ENCODE measurements at places on chromosomes 11 and 22.

DNA sequence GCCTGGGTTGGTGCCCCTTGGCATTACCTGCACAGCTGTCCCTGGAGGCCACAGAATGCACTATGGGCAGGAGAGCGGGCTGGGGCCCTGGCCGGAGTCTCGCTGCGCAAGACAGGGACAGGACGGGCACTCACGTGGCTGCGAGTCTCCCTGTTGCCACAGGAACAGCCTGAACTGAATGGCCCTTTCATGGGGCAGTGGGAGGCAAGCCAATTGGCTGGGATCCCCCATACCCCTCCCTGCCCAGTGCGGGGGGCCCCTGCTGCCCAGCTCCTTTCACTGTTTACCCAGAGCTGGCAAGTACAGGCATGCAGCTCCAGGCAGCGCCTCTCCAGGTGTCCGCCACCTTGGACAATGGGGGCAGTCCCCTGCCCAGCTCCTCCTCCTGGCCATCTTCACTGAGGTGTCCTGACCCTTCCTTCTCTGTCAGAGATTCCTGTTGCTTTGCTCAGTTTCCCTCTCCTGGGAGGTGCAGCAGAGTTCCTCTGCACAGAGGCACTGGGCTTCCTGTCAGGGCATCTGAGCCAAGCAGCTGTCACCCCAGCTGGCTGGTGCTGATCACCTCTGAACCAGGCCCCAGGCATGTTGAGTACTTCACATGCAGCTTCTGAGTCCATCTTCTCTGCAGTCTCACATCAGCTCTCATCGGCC is 5.2 kb downstream of the USP2 start:
- DNase-seq: no peak

DNA sequence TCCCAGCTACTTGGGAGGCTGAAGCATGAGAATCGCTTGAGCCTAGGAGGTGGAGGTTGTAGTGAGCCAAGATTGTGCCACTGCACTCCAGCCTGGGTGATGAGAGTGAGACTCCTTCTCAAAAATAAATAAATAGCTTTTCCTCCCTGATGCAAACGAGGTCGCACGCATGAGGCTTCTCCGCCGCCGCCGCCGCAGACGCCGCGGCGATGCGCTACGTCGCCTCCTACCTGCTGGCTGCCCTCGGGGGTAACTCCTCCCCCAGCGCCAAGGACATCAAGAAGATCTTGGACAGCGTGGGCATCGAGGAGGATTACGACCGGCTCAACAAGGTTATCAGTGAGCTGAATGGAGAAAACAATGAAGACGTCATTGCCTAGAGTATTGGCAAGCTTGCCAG is 20.0 kb upstream of the RAB39A start:
- DNase-seq: no peak

GRCh38 chr11:102653744-102654291 is 28.7 kb upstream of the MMP20 start:
- DNase-seq: no peak

- DNase-seq: no peak
Observed at GRCh38 chr22:40534379-40535188, 101.9 kb downstream of the MRTFA start.

- DNase-seq: no peak
Observed at GRCh38 chr22:25692397-25693267, 49.4 kb upstream of the MYO18B start.

- peak; percentile 65 for DNase-seq
Observed at GRCh38 chr11:109696191-109696897, 274.4 kb downstream of the C11orf87 start.

DNA sequence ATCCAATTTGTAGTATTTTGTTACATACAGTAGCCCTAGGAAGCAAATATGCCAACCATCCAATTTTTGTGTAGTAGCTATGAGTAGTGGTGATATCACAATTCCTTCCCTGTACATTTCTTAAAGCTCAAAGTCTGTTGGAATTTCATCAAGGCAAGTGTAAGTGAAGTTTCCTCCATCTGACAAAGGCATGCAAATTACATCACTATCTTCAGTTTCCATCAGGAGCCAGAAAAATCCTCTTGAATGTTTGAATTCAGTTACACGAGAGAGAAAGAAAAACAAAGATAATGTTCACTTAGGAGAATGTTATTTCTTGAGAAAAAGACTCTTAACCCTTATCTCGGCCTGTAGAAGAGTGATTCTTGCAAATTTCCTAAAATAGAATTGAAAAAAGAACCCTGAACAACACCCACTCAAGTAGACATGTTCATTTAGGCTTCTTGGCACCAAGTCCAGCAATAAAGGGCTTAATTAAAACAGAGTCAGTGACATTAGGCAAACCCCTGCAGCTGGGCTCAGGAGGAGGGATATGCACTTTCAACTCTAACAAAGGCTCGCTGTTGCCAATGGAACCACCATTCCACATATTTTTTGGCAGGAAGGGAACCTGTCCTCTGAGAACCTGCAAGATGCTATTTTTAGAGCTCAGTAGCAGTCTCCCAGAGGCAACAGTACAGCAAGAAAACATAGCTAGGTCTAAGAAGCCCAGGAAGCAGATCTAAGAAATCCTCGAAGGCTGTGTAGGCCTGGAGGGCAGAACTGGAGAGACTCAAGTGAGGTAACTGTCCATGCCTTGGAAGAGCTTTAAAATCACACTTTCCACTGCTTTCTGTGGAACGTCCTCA is 144.6 kb downstream of the CCDC81 start:
- DNase-seq: no peak

GRCh38 chr11:131855320-131855719 is 484.9 kb downstream of the NTM start:
- no peak for DNase-seq

DNA sequence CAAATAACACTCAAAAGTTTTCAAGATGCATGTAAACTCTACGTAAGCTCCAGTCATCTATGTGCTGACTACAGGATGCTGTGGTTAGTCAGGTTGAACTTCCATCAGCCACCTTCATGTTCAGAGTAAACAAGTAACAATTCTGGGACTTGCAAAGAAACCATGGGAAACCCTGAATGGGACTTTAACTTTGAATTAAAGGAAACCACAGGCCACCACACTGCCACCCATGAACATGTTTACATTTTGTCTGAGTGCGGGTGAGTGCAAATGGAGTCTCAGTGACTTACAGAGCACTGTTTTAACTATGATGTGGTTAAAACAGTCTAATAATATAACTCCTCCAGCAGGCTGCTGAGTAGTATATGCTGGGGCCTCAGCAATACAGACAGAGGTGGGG is 12.9 kb upstream of the SYTL2 start:
- DNase-seq: no peak

GRCh38 chr11:2558397-2558796 is 113.6 kb downstream of the KCNQ1 start:
- no peak for DNase-seq

GRCh38 chr11:69512790-69513189 is 31.3 kb downstream of the LINC01488 start:
- DNase-seq: no peak

DNA sequence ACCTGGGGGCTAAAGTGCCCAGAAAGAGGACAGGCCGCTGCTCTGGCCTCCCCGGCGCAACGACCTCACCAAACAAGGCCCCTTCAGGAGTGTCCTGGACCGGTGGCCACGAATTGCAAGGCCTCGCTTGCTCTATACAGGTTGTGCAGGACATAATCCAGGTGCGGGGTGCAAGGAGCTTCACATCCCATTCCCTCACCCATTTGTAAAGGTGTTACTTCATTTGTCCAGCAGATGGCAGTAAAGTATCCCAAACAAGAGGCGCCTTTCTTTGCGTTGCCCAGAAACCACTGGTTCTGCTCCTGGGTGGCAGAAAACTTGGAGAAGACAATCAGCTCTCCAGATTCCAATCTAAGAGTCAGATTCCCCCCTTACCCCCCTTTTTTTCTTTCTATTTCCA is 35.9 kb upstream of the PRDM11 start:
- DNase-seq: peak; percentile 19

- DNase-seq: no peak
Observed at GRCh38 chr11:12417691-12418611, 40.6 kb downstream of the PARVA start.

DNA sequence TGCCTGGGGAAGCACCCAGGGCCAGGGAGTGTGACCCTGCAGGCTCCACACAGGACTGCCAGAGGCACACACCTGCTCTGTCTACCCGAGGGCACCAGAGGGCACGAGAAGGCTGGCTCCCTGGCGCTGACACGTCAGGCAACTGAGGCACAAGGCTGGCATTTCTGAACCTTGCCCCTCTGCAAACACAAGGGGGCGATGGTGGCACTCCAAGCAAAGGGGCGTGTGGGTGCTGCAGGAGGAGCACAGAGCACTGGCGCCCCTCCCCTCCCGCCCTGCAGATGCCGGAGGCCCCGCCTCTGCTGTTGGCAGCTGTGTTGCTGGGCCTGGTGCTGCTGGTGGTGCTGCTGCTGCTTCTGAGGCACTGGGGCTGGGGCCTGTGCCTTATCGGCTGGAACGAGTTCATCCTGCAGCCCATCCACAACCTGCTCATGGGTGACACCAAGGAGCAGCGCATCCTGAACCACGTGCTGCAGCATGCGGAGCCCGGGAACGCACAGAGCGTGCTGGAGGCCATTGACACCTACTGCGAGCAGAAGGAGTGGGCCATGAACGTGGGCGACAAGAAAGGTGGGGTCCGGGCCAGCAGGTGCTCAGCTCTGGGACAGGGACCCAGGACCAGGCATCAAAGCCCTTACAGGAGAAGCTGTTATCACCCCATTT is 20.8 kb upstream of the TXNRD2 start:
- DNase-seq: peak; percentile 61

- no peak for DNase-seq
Observed at GRCh38 chr11:58586998-58587397, 8.1 kb downstream of the ZFP91 start.

GRCh38 chr11:125167292-125167953 is 2.9 kb downstream of the PKNOX2 start:
- DNase-seq: no peak
